ENCODE measurements at places on chromosomes 6 and 20. TPM values are rescaled to one million over a fixed set of nuclear protein-coding genes. Genes with fewer than 3 reads are reported as not detected.

DNA sequence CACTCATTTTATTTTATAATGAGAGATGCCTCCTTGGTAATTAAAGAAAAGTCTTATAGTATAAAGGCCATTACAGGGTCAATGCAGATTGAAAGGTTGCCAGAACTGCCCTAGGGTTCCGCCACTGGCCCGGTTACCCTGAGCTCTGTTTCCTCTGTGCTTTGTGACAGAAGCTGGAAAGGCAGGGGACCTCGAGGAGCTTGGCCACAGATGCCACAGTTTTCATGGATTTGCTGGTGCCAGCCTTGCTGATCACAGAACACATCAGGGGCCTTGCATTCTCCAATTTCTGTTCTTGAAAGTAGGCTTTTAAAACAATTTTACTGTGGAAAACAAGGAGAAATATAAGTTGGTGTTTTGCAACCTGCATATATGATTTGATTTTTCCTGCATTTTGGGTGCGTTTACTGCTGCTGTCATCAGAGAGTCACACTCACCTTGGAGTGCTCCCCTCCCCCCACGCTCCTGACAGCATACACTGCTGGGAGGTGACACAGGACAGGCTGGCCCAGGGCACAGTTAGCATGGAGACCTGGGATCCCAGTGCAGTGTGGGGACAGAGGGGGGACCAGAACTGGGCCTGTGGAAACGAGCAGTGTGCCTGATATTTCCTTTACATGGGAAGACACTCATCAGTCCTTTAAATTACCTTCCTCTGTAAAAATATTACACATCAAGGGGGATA is 142.8 kb downstream of the CFAP61 start:
- H3K4me1 ChIP-seq, result peaks cover 8% of the 10 kb centered on the region
- no peak for DNase-seq
- H3K27me3 ChIP-seq, result no peaks in the 10 kb centered on the region
- H3K4me3 ChIP-seq, result no peak overlapping the region

DNA sequence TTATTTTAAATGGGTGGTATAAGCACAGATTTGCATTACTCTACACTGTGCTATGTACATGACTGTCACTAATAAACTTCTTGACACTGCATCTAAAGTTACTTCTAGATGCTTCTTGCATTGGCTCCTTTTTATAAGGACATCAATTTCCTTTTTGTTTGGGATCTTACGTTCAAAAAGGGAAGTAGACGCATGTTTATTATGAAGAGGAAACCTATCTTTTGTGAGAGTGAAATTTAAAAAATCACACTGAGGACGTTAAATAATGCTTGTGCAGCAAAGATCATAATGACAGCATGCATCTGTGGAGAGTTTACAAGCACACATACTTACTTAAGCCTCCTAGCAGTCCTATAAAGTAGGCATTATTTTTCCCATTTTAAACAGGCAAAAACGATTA is 479.5 kb downstream of the CD83 start:
- DNase-seq, result no peak
- no peaks in the 10 kb centered on the region for H3K27me3 ChIP-seq
- no peaks in the 10 kb centered on the region for H3K4me1 ChIP-seq

DNA sequence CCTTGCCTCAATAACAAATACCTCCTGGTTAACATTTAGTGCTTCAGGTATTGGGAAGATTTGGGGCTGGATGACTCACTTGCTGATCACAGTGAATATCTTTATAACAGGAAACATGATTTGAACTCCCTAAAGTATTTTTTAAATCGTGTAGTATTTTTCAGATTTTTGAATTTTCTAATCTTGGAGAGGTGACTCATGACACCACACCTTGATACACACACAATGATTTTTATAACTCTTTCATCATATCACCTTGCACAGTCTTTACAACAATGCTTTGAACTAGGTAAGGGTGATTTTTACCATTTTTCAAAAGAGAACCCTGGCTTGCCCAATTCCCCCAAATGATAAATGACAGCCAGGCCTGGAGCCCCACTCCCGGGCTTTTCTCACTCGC is 273.5 kb downstream of the UST start:
- no peak overlapping the region for H3K4me3 ChIP-seq
- DNase-seq, result no peak
- H3K27me3 ChIP-seq, result no peaks in the 10 kb centered on the region
- no peaks in the 10 kb centered on the region for H3K4me1 ChIP-seq
- H3K27ac ChIP-seq, result no peak overlapping the region
- H3K36me3 ChIP-seq, result peaks cover 4% of the 10 kb centered on the region

DNA sequence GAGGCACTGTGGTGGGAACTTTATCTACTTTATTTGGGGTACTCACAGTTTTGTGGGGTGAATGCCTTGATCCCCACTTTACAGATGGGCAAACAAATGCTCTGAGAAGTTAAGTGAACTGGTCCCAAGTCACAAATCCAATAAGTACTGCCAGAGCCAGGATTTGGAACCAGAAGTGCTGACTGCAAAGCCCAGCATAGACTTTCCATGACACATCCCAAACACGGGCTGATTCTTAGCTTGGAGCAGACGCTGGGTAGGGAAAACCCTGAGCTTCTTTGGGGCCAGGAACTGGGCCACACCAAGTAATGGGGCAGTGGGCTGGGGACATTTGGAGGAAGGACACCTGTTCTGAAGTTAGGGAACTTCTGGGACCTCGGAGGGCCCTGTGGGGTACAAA is 20.3 kb downstream of the RIN2 start:
- no peaks in the 10 kb centered on the region for H3K4me1 ChIP-seq
- H3K27ac ChIP-seq, result no peak overlapping the region
- H3K27me3 ChIP-seq, result no peaks in the 10 kb centered on the region

GRCh38 chr6:145738265-145738664 is 2.9 kb upstream of the EPM2A start:
- H3K27me3 ChIP-seq, result no peaks in the 10 kb centered on the region
- no peaks in the 10 kb centered on the region for H3K36me3 ChIP-seq
- DNase-seq, result no peak
- no peak overlapping the region for H3K4me3 ChIP-seq
- H3K27ac ChIP-seq, result no peak overlapping the region

The PCSK2 gene
- total RNA-seq, result 3.4 TPM

The HRH3 gene
- not detected for total RNA-seq

The CYP39A1 gene
- total RNA-seq, result 3.9 TPM

The RAET1G gene
- not detected for total RNA-seq

Measured in endodermal cell (in vitro differentiated cells).